ENCODE measurements at places on chromosomes 6 and 20.

GRCh38 chr20:60559462-60559861 is 601.2 kb downstream of the CDH26 start:
- no peak for DNase-seq

- DNase-seq = no peak
Measured at GRCh38 chr6:100153636-100154275, 159.7 kb upstream of the MCHR2 start.

GRCh38 chr6:169685860-169686259 is 16.0 kb downstream of the WDR27 start:
- no peak for DNase-seq

DNA sequence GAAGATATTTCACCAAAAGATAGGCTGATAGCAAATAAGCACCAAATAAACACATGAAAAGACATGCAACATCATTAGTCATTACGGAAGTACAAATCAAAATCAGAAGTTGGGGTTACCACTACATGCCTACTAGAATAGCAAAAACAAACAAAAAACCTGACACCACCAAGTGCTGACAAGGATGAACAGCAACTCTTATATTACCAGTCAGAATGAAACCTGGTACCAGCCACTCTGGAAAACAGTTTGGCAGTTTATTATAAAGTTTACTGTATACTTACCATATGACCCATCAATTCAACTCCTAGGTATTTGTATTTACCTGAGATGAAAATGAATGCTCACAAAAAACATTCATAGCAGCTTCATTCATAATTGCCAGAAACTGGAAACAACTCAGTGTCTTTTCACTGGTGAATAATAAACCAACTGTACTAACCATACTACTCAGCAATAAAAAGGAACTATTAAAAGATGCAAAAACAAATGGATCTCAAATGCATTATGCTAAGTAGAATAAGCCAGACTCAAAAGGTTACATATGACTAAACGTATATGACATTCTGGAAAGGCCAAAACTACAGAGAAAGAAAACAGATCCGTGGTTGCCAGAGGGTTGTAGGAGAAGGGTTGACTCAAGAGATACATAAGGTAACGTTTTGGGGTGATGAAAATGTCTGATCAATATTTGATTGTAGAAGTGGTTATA is 33.0 kb downstream of the NUP153 start:
- no peak for DNase-seq

DNA sequence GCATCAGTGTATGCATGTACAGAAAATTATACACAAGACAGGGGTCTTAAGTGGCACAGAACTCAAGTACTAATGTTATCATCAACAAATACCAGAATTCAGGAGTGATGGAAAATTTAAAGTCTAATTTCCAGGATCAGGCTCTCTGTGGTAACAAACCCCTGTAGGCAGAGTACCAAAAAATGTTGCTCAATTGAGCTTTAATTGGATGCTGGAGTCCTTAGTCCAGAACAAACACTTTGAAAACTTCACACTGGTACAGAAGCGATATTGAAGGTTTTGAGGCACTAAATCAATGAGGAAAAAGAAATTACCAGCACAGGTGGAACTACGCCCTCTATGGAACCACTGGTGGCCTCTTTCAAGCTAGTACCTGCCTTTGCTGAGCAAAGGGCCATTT is 113.1 kb downstream of the FOXC1 start:
- no peak for DNase-seq

GRCh38 chr6:125499535-125499934 is 197.8 kb upstream of the HDDC2 start:
- DNase-seq = no peak

DNA sequence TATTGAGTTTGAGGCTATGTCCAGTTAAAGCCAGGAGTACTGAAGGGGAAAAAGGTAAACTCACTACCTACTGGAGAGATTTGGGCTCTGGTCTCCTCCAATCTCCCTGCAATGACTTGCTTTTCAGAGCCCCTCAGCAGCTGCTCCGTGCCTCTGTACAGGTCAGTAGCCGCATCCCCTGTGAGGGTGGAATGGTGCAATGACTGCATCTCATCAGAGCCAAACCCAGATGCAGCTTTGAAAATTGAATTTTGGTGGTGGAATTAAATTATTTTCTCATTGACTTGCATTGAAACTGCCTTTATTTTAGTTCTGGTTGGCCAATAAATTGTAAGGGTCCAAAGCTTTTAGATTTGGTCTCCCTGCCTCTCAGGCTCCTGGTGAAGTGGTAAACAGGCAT is 166.7 kb downstream of the DLL1 start:
- DNase-seq = no peak

- DNase-seq = no peak
Measured at GRCh38 chr20:58469616-58470015, 45.6 kb downstream of the APCDD1L start.

DNA sequence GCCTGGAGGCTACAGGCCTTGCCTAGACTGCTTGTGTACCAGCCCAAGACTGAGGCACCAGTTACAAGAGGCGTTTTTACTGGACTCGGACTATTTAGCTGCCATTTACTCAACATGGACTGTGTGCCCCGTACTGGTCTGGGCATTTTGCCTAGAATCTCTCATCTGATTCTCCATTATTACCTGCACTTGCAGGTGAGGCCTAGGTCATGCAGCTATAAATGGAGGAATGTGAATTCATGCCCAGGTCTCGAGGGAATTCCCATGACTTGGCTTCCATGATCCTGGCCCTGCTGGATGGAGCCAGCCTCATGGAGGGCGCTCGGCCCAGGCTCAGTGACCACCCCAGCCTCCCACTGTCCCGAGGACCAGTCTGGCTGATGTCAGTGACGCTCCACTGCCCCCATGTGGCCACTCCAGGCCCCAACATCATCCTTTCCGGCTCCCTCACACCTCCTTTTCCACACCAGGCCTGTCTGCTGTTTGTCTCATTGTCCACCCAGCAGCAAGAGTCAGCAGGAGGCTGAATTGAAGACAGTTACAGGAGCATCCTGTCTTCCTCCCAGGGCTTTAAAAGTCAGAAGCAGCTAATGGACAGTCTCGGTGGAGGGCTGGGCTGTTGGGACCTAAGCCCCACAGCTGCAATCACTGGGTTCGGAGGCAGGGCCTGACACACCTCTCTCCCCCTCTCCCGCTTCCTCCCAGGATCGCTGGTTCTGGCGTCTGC is 8.7 kb downstream of the MMP24OS start:
- peak; percentile 14 for DNase-seq

GRCh38 chr6:44731485-44732095 is 344.1 kb downstream of the CDC5L start:
- no peak for DNase-seq

- no peak for DNase-seq
Measured at GRCh38 chr6:152948150-152948768, 34.6 kb downstream of the FBXO5 start.

DNA sequence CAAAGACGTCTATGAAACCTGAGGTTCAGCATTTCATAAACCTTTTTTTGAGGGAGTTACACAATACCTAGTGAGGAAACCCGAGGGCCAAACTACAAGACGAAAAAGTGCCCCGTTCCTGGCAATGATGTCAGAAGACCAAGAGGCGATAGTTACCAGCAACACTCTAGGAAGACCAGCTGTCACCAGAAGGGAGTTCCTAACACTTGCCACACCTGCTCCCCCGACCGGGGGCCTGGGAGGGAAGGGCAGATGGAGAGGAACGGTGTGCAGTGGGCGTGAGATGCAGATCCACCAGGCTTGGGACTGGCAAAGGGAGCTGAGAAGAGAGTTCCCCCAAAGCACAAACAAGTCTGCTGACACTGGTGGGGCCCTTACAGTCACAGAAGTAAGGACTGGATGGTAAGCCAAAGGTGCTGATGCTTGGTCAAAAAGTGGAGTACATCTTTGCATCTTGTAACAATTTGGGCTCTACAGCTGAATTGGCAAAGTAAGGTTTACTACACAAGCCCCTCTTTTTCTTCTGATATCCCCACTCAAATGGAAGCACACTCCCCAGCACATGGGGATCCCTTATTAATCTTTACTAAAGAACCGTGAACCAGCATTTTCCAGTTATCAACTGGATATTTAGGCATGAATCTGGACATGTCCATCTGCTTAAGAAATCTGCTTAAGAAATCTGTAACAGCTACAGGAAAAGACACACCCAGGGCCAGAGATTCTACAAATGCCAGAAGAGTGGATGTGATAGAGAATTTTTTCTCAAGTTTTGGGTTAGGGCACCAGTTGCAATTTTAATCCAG is 38.5 kb downstream of the PANK2 start:
- DNase-seq = no peak

DNA sequence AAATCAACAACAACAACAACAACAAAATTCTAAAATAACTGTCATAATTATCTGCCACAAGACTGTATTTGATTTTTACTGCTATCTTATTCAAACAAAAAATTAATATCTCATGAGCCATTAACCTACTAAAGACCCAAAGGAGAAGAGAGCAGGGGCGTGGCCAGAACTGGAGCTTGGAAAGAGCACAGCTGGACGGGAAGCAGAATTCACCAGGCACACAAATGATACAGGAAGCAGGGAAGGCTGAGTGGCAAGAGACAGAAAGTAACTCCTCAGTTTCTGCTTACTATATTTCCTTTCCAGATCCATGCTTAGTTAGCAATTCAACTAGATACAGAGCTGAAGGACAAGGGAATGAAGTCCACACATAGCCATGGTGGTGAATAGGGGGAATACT is 54.4 kb downstream of the FKBP5 start:
- no peak for DNase-seq

DNA sequence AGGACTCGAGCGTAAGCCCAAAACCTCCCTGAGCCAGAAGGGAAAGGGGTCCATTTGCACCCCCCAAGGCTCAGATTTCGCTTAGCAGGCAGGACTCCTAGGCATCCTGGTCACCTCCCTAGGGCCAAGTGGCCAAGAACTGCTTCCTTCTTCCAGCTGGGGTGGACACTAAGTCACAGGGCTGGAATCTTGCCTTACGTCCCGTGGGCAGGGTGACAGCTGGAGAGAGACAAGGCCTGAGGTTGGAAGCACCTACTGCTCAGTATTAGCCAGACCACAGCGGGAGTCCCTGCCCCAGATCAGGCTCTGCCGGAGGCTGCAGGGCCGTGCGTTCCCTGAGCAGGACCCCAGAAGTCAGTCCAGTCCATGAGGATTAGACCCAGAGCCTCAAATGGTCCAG is 19.7 kb downstream of the LAMA5 start:
- DNase-seq = no peak

DNA sequence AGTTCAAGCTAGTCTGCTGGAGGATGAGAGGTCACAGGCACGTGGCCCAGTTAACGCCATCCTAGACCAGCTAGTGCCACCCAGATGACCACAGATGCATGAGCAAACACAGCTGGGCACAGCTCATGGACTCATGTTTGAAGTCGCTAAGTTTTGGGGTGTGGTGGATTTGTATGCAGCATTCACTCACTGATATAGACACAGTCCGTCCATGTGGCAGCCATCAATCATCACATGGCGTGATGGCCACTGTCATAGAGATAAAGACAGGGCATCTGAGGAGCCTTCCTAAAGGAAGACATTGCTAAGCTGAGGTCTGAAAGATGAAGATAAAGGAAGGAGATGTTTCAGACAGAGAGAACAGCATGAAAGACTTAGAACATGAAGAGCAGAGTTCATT is 154.4 kb upstream of the JAG1 start:
- DNase-seq = no peak

GRCh38 chr6:83603551-83603950 is 91.2 kb downstream of the PRSS35 start:
- DNase-seq = no peak

- no peak for DNase-seq
Measured at GRCh38 chr6:56017198-56017597, 141.8 kb upstream of the BMP5 start.

DNA sequence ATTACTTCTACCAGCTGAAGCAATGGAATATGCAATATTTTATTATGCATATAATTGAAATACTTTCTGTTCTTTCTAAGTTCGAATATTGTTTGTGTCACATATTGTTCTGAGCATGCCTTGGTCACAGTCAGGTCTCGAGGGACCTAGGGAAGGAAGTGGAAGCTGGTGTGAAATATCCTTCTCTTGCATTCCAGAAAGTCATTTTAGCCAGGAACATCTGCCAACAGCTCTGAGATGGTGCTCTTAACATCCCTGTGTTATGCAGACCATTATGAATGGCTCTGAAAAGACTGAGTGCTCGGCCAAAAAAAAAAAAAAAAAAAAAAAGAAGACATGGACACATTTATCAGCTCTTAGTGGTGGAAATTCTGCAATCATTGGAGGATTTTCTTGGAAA is 132.7 kb upstream of the JAG1 start:
- no peak for DNase-seq

DNA sequence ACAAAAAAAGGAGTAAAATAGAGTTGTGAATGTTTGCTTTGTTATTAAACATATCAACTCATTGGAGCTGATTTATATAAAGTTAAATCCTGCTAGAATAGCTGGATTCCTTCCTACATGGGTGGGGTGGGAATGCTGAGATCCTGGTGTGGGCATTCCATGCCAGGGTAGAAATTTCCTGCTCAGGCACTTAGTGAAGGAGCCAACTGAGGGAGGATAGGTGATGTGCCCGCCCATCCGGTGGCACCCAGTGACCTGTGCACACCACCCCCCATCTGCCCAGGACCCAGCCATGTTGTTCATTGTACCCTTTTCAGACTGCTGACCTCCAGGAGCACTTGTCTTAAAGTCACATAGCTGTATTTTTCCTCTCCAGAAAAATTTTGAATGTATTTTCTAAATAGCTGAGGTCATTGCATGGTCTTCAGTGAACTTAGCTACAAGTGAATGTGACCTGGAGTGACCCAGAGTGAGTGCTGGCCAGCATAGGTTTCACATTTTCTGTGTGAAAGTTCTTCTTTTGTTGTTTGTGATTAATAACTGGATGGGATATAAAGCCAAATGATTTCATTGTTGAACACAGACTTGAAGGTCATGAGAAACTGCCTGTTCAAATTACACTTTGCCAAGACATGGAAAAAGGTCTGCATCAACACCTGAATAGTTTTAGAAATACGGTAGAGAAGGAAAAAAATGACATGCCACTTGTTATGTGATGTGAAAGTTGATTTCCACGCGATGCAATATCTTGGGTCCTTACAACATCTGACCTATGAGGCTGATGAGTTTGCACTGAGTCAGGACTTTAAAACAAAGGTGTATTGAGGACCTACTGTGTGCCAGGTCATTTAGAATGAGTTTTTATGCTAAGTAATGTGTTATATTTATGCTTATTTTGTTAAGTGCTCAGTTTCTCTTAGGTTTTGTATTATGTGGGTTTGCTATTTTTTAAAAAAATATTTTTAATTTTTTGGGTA is 77.2 kb downstream of the UTRN start:
- DNase-seq = no peak

DNA sequence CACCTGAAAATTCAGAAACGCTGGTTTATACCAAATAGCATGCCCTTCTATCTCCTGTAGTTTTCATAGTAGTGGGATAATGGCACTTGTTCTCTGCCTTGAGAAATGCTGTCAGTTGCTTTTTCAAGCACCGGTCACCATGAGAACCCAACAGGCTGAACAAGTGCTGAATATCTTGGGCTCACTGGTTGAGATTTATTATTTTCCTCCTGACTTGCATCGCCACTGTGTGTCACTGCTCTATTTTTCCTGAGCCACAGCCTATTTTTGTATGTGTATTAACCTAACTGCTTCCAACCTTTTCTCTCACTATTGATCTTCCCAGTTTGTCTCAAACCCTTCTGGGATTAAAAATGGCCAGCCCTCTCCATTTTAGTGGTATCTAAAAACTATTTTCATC is 71.9 kb downstream of the OPN5 start:
- DNase-seq = no peak

Data from stimulated activated CD4-positive, alpha-beta T cell treated with anti-CD3 and anti-CD28 coated beads, Interleukin-1b, Interleukin-23, amount 100 ng/mL, for 24 hours (primary cell).